ENCODE measurements at places on chromosomes 7 and 10.
A peak's percentile ranks its signal among the peaks of the same experiment; 100 is the strongest.

DNA sequence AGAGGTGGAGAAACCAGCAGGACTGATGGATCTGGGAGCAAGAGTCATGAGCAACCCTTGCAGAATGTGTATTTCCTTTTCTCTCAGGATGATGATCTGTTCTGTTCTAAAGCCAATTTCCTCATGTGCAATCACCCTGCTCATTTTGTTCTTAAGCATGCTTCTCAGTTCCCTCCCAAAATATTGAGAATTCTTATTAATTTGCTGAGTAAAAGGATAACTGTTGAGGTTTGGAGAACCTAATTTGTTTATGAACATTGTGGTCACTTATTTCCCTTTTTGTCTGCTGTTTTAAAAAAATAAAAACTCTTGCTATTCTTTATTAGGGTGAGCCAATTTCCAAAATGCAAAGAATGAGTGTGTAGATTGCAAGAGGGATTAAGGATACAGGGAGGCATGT lies 106.8 kb downstream of the APBB1IP start:
- no peak for DNase-seq

- DNase-seq = no peak
These were observed 602.9 kb downstream of the IPMK start for GRCh38 chr10:57664815-57665214.

DNA sequence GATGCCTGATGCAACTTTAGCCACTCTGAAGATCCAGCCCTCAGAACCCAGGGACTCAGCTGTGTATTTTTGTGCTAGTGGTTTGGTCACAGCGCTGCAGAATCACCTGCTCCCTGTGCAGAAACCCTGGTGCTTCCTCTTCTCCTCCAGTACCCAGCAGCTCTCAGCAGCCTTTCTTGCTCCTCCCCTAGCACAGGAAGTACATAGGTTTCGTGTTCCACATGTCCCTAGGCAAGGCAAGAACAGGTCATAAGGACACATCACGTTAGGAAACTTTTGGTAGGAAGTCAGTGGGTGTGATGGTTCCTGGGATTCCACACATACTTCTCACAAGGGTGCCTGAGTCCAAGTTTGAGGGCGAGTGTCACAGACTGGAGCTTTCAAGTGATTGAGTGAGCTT lies 167.9 kb upstream of the PRSS1 start:
- DNase-seq = peak; percentile 2

DNA sequence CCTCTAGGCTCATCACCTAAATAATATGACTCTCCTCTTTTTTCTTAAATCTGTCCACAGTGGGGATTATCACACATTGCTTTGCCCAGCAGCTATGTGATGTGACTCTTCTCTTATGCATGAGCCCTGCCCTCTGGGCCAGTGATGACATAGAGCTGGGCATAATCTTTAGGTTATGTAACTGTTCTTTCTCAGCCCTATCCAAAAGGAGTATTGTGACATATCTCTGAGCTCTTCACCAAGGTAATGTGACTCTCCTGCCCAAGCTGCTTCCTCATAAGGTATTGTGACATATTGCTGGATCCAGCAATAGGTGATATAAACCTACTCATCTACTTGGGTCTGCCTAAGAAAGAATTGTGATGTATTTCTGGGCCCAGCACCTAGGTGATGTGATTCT lies 37.7 kb upstream of the ZNF107 start:
- DNase-seq = no peak

- no peak for DNase-seq
These were observed 135.1 kb upstream of the CHST15 start for GRCh38 chr10:124228471-124228870.

DNA sequence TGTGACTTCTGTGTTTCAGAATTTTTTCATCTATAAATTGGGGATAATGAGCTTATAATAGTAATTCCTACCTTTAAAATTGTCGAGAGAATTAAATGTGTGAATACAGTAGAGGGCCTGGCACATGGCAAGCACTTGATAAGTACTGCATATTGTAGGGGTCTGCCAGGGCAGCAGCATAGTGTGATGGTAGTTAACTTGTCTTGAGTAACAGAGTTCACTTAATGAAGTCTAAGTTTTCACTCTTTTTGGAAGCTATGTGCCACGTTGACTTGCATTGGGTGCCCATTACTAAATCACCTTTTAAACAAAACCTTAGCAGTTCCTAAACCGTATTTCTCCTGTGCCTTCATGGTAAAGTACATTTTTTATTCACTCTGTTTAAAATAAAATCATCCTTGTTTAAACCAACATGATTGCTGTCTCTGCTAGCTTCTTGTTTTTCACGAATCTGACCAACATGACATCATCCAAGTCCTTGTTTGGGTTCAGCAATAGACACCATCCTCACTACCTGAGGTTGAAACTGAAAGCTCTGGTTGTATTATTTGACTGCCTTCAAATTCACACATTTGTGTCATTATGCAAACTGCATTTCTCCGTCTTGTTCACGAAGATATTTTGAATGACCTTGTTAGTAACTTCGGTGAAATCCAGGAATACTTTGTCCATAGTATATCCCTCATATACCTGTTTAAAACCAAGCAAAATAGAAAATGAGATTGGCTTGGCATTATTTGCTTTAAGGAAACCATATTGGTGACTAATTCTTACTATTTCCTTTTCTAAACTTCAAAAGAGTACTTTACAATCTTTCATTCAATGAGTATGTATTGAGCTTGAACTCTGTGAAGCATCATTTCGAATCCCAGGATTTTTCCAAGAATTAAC lies 340.2 kb downstream of the SUGCT start:
- no peak for DNase-seq
